ENCODE measurements at places on chromosomes 11 and 22. TPM values are rescaled to one million over a fixed set of nuclear protein-coding genes. Genes with fewer than 3 reads are reported as not detected.

The NXPE2 gene
- not detected for total RNA-seq

The TSPAN32 gene
- total RNA-seq = 0.45 TPM

The OR4X1 gene
- not detected for total RNA-seq

The PYGM gene
- total RNA-seq = 0.30 TPM

The KRTAP5-1 gene
- not detected for total RNA-seq

The THRSP gene
- total RNA-seq = not detected

The CD3G gene
- not detected for total RNA-seq

The APOL1 gene
- 0.34 TPM for total RNA-seq

The MMP12 gene
- total RNA-seq = not detected
